ENCODE measurements at places on chromosomes 4 and X.

GRCh38 chrX:137172317-137172948 is 138.6 kb upstream of the GPR101 start:
- no peak for DNase-seq

GRCh38 chrX:67545893-67546495 is 2.2 kb downstream of the AR start:
- no peak for DNase-seq

- no peak for DNase-seq
Measured at GRCh38 chr4:176223561-176223960, 28.2 kb upstream of the SPATA4 start.

DNA sequence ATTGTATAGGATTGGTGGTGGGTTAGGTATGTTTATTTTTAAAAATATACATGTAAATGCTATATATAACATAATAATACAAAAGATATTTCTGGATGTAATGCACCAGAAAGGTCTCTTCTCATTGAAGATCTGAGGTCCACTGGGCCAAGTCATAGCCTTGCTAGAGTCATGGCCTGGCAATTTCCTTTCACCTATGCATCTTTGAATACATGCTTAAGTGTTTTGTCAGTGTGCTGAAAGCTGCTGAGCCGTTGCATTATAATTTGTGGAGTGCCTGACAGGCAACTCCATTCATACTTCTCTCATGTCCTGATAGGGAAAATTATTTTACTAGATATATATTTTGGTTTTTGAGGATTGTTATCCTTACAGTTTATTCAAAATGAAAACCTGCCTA is 410.2 kb upstream of the CT83 start:
- no peak for DNase-seq

- DNase-seq = no peak
Measured at GRCh38 chr4:37749398-37749988, 63.3 kb upstream of the RELL1 start.

DNA sequence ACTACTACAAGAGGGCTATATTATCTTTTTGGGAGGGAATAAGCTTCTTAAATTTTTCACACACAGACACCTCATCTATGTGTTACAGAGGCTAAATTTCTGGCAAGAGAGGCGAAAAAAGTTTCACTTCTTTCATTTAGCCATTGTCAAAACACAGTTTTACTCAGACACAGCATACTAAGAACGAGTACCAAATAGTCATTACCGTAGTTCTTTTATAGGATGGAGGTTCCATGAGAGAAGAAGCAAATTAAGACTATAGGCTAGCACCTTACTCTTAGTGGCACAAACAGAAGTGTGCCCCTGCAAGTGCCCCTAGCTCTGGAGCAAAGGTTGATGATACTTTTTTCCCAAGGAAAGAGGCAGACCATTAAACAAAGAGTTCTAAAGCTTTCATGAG is 26.2 kb downstream of the UGT2B7 start:
- DNase-seq = no peak

- DNase-seq = no peak
Measured at GRCh38 chrX:130975947-130976346, 72.9 kb upstream of the ENOX2 start.

- no peak for DNase-seq
Measured at GRCh38 chr4:109432203-109432602, 1.4 kb upstream of the SEC24B start.

GRCh38 chrX:20506739-20507138 is 240.0 kb upstream of the RPS6KA3 start:
- no peak for DNase-seq

- no peak for DNase-seq
Measured at GRCh38 chr4:74456056-74456744, 11.3 kb downstream of the AREG start.

- DNase-seq = no peak
Measured at GRCh38 chr4:8157944-8158709, 486 bp downstream of the ABLIM2 start.

GRCh38 chr4:29549342-29549741 is 1170.8 kb upstream of the PCDH7 start:
- no peak for DNase-seq

DNA sequence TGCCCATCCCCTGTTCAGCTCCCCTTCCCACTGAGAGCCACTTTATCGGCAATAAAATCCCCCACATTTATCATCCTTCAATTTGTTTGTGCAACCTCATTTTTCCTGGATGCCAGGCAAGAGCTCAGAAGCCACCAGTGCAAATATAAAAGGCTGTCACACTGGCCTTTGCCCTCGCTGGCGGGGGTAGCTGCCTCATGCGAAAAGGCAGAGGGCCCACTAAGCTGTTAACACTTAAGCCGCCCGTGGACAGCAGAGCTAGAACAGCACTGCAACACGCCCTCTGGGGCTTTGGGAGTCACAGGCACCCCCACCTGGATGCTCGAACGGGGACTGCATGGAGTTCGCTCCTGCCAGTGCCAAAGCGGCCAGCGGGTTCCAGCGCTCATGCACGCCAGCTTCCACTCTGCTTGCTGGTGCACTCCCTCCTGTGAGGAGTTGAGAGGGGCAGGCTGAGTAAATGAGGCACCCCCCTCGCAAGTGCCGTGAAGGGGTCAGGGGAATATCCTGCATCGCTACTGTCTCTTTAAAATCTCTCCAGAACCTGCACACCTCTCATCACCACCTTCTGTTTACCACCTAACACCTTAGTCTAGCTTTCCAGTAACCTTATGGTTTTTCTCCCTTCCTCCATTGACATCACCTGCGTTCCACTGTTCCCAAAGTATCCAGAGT is 99.5 kb downstream of the SORBS2 start:
- no peak for DNase-seq

DNA sequence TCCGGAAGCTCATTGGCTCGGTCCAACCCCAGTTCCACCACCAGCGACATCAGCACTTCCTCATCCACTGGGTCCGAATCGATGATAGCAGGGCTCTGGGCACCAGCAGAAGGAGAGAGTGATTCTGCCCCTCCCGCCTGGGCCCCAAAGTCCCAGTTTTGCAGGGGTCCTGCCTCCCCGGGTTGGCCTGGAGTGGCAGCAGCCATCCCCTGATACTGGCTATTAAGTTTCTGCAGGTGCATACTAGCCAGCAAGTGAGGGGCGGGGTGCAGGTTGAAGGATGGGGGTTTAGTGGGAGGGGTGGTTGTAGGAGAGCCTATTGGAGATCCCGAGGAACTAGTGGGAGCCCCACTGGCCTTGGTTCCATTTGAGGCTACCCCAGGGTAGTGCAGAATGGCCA is 3.9 kb downstream of the CITED1 start:
- no peak for DNase-seq

DNA sequence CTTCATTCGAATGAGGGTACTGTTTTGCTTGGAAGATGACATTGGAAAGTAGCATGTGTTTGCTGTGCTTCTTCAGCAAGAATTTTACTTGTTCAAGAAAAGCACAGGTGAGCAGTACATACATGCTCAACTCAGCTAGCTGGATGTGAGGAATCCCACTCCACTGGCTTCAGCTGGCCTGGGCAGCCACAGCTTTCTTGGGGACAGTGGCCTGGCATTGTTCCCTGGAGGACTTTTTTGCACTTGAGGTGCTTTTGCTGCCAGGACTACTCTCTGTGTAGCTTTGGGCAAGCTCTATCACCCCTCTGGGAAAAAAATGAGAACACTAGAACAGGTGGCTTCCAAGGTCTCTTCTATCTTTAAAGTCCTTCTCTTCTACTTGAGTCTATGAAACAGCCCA is 184.3 kb downstream of the LDB2 start:
- no peak for DNase-seq
